ENCODE measurements at places on chromosomes 4 and X. TPM values are rescaled to one million over a fixed set of nuclear protein-coding genes. Genes with fewer than 3 reads are reported as not detected.

Gene PCYT1B
- 7.8 TPM for polyA plus RNA-seq

Gene CDKL2
- 0.64 TPM for polyA plus RNA-seq

DNA sequence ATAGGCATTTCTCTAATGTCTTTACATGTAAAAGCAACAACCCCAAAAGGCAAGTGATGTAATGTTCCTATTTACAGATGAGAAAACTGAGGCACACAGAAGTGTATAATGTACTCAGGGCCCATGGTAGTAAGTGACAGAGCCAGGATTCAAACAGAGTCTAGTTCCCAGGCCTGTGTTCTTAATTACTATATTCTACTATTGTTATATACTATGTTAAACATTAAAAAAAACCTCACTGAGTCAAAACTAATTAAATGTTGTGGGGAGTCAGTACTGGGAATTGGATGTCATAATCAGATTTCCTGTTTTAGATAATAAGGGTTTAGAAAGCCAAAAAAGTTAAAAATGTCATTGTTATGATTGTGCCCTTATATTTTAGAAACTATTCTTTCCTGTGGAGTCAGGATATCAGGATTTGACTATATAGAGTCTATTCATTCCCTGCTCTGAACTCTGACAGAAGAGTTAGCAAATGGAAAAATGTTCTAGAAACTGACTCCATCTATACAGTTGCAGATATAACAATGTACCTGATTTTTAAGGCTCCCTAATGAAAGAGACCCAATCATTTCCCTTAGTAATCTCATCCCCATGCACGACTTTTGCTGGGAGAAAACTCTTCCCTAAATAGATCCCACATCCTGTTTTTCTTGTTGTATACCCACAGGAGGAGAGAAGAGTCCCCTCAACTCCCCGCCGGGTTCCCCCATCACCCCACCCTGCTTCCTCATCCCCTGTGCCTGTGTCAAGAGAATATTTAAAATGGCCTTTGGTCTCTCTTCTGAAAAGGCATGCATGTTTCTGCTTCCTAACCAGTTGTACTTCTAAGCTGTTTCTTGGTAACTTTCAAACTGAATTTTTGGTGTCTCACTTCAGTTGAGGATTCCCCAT is 69.7 kb downstream of the REELD1 start:
- DNase-seq = no peak

DNA sequence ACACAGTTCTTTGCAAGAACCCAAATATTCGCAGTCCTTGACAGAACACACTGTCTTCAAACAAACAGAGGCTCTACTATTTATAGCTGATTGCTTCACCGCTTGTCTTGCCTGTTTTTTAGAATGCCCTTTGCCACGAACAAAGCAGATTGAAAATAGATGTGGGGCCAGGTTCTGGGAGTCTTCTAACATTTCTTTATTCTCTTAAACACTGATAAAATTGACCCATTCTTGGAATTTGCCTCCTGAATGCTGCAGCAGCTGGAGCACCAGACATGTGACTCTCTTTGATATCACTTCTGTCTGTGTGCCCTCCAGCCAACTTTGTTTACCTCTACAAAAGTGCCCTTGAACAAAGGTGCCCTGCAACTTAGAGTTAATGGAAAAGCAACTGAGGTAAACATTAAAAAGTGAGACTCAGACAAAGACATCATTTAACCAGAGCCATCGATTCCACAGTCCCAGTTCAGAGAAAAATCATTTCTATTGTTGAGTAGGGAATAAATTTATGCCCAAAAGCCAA is 64.2 kb upstream of the SPP1 start:
- no peak for DNase-seq

DNA sequence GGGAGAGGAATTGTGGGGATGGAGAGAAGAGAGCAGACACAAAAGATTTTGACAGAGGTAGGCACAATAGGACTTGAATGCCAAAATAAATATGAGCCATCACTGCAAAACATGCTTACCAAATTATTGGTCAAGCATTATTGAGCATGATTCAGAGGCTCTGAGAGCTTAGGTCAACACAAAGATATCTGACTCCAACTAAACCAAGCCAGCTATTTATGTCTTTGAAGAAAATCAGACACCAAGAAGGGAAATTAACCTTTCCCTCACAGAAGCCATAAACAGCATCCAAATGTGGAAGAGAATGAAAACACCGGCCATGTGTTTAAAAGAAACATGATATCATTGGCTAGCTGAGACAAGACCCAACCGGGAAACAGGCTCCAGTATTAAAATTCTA is 323.2 kb downstream of the RAB28 start:
- DNase-seq = no peak

- DNase-seq = peak; percentile 35
Measured at GRCh38 chr4:42331914-42332368, 65.3 kb upstream of the SHISA3 start.

- peak; percentile 53 for DNase-seq
Measured at GRCh38 chr4:38119668-38120385, 159.6 kb downstream of the PTTG2 start.

GRCh38 chrX:8190341-8190830 is 19.3 kb upstream of the VCX2 start:
- no peak for DNase-seq

GRCh38 chrX:12843668-12844279 is 23.1 kb upstream of the TLR7 start:
- no peak for DNase-seq

Measured in hepatocyte (in vitro differentiated cells).